Type B pancreatic cell (in vitro differentiated cells): ENCODE measurements at places on chromosomes 6 and 20.

GRCh38 chr6:56699066-56699654 lies 56.5 kb upstream of the DST start:
- H3K27ac ChIP-seq = peak overlapping the region; percentile 35
- peaks cover 5% of the 10 kb centered on the region for H3K4me1 ChIP-seq
- no peaks in the 10 kb centered on the region for H3K27me3 ChIP-seq
- H3K36me3 ChIP-seq = peaks cover 10% of the 10 kb centered on the region
- no peak for DNase-seq

DNA sequence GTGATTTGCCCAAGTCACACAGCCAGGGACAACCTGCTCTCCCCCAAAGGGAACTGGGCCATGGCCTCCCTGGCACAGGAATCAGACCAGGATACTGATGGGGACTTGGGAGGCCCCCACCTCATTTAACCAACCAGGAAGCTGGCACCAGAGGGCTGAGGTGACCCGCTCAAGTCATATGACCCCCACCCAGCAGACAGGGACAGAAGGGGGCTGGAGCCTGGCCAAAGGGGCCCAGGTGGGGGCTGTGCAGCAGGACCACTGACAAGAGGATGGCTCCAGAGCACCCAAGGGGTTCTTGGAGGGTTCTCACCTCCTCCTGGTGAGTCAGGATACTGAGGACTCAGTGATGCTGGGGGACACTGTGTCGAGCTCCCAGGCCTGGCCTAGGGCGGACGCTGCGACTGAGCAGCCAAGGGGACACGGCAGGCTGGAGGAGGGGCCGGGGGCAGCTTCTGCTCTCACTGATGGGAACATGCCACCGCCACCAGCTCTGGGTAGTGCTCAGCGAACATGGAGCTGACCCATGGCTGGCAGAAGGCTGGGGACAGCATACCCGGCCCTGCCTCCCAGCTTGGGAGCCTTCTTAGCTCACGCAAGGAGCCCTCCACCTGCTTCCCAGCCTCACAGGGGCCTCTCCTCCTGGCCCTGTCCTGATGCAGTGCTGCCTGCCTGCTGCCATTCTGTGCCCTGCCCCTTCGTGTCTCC lies 1.2 kb downstream of the CST7 start:
- no peaks in the 10 kb centered on the region for H3K36me3 ChIP-seq
- peak; percentile 58 for DNase-seq
- H3K4me1 ChIP-seq = no peaks in the 10 kb centered on the region
- H3K4me3 ChIP-seq = no peak overlapping the region

- H3K36me3 ChIP-seq = no peaks in the 10 kb centered on the region
- no peak overlapping the region for H3K27ac ChIP-seq
- no peak for DNase-seq
- H3K27me3 ChIP-seq = no peaks in the 10 kb centered on the region
- no peak overlapping the region for H3K4me3 ChIP-seq
- no peaks in the 10 kb centered on the region for H3K4me1 ChIP-seq
These were observed 238.5 kb downstream of the HDGFL1 start for GRCh38 chr6:22807818-22808217.

GRCh38 chr20:43170771-43171170 lies 18.9 kb downstream of the PTPRT start:
- no peak overlapping the region for H3K4me3 ChIP-seq
- no peak overlapping the region for H3K27ac ChIP-seq
- no peak for DNase-seq

- no peaks in the 10 kb centered on the region for H3K4me1 ChIP-seq
- H3K36me3 ChIP-seq = no peaks in the 10 kb centered on the region
- H3K27me3 ChIP-seq = peaks cover 45% of the 10 kb centered on the region
- H3K27ac ChIP-seq = no peak overlapping the region
- no peak for DNase-seq
- H3K4me3 ChIP-seq = no peak overlapping the region
These were observed 30.1 kb downstream of the OR2B6 start for GRCh38 chr6:27986928-27987725.

DNA sequence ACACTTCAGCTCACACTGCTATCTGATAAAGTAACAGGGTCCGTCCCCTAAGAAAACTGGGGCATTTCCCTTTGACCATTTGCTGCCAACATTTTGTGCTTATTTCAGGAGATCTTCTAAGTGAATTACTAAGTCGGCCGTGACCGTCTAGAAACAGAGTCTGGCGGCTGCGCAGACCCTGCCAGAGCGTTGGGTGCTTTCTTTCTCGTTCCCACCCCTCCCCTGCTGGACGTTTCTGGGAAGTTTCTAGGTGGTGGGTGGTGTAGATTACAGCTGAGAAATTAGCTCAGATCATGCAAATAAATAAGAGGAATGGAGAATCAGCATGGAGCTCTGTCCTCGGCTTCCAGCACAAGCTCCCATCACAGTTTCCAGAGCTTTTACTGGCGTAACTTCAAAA lies 128.1 kb downstream of the MYLK4 start:
- H3K36me3 ChIP-seq = no peaks in the 10 kb centered on the region
- no peak overlapping the region for H3K4me3 ChIP-seq
- peaks cover 35% of the 10 kb centered on the region for H3K4me1 ChIP-seq
- peaks cover 8% of the 10 kb centered on the region for H3K27me3 ChIP-seq
- DNase-seq = no peak
- no peak overlapping the region for H3K27ac ChIP-seq

DNA sequence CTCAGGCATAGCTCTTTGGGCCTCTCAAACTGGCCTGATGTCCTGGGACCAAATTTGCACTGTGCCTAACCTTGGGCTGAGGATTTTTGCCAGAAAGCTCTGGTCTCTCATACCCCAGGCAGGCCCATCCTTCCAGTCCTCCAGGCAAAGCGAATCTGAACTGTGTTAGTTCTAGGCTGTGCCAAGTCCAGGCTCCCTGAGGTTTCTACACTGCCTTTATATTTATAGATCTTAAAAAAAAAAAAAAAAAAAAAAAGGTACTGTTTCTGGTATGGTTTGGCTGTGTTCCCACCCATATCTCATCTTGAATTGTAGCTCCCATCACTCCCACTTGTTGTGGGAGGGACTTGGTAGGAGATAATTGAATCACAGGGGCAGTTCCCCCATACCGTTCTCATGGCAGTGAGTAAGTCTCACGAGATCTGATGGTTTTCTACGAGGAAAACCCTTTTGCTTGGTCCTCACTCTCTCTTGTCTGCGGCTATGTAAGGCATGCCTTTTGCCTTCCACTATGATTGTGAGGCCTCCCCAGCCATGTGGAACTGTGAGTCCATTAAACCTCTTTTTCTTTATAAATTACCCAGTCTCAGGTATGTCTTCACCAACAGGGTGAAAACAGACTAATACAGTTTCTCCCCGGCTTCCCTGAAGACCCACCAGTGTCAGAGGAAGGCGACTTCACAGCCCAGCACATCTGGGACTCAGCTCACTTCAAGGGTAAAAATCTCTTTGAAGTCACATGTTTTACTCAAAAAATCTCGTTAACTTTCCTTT lies 39.0 kb upstream of the TBXT start:
- peaks cover 5% of the 10 kb centered on the region for H3K27me3 ChIP-seq
- no peak overlapping the region for H3K27ac ChIP-seq
- DNase-seq = no peak
- no peaks in the 10 kb centered on the region for H3K36me3 ChIP-seq

- no peaks in the 10 kb centered on the region for H3K4me1 ChIP-seq
- no peak overlapping the region for H3K4me3 ChIP-seq
- no peaks in the 10 kb centered on the region for H3K36me3 ChIP-seq
- no peak for DNase-seq
- no peaks in the 10 kb centered on the region for H3K27me3 ChIP-seq
These were observed 699.6 kb downstream of the PHF3 start for GRCh38 chr6:64335195-64335594.

DNA sequence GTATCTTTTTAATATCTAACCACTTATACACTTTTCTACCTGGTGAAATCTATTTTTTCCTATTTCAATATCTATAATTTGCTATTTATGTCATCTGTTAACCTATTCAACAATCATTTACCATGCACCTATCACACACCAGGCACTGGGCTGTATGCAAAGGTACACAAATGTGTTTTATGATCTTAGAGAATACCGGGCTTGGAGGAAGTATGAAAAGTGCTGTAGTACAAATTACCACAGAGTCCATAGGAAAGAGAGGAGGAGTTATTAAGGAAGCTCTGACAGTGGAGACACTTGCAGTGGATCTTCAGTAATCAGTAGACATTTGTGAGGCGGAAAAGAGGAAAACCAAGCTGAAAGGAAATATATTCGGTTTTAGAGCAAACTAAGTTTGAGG lies 96.0 kb downstream of the HIVEP2 start:
- no peaks in the 10 kb centered on the region for H3K36me3 ChIP-seq
- no peaks in the 10 kb centered on the region for H3K27me3 ChIP-seq
- peaks cover 51% of the 10 kb centered on the region for H3K4me1 ChIP-seq
- H3K4me3 ChIP-seq = no peak overlapping the region
- DNase-seq = no peak

DNA sequence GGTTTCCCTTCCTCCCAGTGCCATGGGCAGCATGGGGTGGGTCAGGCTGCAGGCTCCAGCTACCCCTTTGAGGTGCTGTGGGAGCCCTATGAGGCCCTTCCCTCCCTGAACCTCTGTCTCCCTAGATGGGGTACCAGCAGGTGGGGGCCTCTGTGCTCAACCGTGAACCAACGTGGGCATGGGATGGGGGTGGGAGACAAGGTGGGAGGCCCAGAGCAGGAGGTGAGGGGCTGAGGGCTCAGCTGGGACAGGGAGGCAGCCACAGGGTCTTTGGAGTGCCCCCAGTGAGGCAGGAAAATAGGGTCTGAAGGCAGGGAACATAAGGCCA lies 33.3 kb downstream of the SUN5 start:
- no peak overlapping the region for H3K27ac ChIP-seq
- no peaks in the 10 kb centered on the region for H3K27me3 ChIP-seq
- no peaks in the 10 kb centered on the region for H3K36me3 ChIP-seq

DNA sequence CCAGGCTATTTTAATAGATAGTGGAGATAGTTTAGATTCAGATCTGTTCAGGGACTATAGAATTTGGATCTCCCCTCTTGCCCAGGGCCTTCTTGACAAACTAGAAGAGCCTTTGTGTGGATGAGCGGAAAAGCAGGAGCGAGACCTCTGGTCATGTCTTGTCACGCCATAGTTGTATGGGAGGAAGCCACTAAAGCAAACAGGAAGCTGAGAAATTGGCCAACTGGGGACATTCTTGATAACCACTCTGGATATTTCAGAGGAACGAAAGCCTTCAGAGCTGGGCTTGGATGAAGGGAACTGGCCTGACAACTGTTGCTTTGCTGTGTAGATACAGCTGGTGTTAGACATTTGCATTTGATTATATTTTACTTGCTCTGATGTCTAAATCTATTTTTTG lies 54.1 kb upstream of the EXOC2 start:
- H3K36me3 ChIP-seq = no peaks in the 10 kb centered on the region
- H3K27me3 ChIP-seq = peaks cover 2% of the 10 kb centered on the region
- no peak for DNase-seq
- no peak overlapping the region for H3K27ac ChIP-seq
- H3K4me3 ChIP-seq = no peak overlapping the region

GRCh38 chr6:35543459-35544193 lies 30.9 kb upstream of the TULP1 start:
- no peaks in the 10 kb centered on the region for H3K27me3 ChIP-seq
- no peak overlapping the region for H3K4me3 ChIP-seq
- H3K36me3 ChIP-seq = no peaks in the 10 kb centered on the region
- no peaks in the 10 kb centered on the region for H3K4me1 ChIP-seq

DNA sequence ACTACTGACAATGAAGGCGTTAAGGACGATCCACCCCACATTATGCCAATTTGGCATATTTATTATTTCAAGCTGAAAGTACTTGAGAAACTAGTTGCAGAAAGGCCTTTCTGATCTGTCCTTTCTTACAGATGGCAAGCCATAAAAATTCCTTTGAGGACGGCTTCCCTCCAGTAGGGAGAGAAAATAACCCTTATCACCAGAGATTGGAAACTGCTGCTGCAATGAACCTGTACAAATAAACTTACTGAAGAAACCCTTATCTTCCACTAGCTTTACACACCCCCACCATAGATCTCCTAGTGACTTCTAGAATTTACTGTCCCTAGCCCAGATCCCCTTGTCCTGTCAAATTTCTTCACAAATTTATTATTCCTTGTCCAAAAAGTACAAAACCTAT lies 105.2 kb downstream of the MAP7 start:
- H3K27me3 ChIP-seq = no peaks in the 10 kb centered on the region
- H3K27ac ChIP-seq = no peak overlapping the region
- no peak overlapping the region for H3K4me3 ChIP-seq
- no peaks in the 10 kb centered on the region for H3K36me3 ChIP-seq

GRCh38 chr6:75412969-75413662 lies 80.5 kb downstream of the FILIP1 start:
- DNase-seq = no peak
- peak overlapping the region; percentile 29 for H3K27ac ChIP-seq
- no peaks in the 10 kb centered on the region for H3K27me3 ChIP-seq
- H3K36me3 ChIP-seq = peaks cover 6% of the 10 kb centered on the region
- H3K4me3 ChIP-seq = no peak overlapping the region

- peaks cover 14% of the 10 kb centered on the region for H3K4me1 ChIP-seq
- peak overlapping the region; percentile 91 for H3K27ac ChIP-seq
- H3K36me3 ChIP-seq = no peaks in the 10 kb centered on the region
- peaks cover 69% of the 10 kb centered on the region for H3K27me3 ChIP-seq
- DNase-seq = no peak
These were observed 32.1 kb downstream of the PRSS16 start for GRCh38 chr6:27279513-27280063.

DNA sequence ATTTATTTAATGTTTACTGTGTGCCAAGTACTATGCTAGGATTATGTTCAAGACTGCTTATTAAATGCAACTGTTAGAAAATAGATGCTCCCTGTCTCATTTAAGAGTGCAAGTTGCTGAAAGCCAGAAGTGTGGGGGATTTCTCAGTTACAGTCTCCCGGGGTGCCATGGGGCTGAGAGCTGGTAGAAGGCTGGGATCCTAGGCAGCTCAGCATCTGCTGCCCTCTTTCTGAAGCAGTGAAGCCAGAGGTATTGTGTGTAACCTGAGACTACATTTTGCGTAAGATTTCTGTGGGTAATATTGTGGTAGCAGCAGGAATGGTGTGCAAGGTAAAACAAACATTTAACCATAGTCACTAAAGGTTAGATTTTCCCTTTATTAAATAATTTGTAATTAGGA lies 120.6 kb downstream of the AKAP7 start:
- no peaks in the 10 kb centered on the region for H3K27me3 ChIP-seq
- no peak for DNase-seq
- H3K36me3 ChIP-seq = peaks cover 9% of the 10 kb centered on the region
- no peak overlapping the region for H3K4me3 ChIP-seq
- no peak overlapping the region for H3K27ac ChIP-seq
- peaks cover 27% of the 10 kb centered on the region for H3K4me1 ChIP-seq

GRCh38 chr20:13718171-13718570 lies 66.5 kb downstream of the ESF1 start:
- H3K4me1 ChIP-seq = no peaks in the 10 kb centered on the region
- no peak overlapping the region for H3K4me3 ChIP-seq
- no peaks in the 10 kb centered on the region for H3K27me3 ChIP-seq
- no peak for DNase-seq
- peaks cover 27% of the 10 kb centered on the region for H3K36me3 ChIP-seq
